Activated T-cell treated with anti-CD3 and anti-CD28 coated beads, Interleukin-2, amount 50 U/mL, for 72 hours (primary cell): ENCODE measurements at places on chromosomes 6 and 20.
A peak's percentile ranks its signal among the peaks of the same experiment; 100 is the strongest.

DNA sequence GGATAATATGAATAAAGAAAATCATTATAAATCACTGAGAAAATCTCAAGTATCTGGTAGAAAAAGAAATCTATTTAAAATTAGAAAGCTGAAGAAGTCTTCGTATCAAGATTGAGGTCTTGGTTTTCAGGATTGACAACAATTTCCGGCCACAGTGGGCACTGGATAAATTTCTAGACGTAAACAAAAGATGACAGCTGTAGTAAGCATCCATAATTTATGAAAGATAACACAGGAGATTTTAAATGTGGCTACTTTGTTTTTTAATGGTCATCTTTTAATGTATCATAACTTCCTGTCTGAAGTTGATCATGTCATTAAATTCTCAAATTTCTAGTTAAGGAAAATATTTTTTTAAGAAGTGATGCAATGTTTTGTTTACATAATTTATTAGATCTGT lies 444.2 kb downstream of the HTR1B start:
- no peak for DNase-seq

DNA sequence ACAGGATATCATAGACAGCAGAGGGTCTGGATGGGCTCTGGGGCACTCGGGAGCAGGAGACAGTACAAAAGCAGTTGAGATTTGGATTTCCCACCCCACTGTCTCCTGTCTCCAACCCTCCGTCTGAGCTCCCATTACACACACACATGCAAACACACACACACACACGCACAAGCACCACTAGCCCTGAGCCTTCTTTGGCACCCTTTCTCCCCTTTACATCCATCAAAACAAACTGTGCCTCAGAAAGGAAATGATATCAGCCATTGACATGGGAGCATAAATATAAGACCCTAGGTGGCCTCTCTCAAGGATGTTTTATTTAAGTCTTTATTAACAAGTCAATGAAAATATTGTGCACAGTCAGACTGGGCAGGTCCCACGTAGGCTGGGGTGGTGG lies 17.5 kb downstream of the TTBK1 start:
- DNase-seq, result no peak

- DNase-seq, result no peak
These were observed 39.1 kb upstream of the ME1 start for GRCh38 chr6:83470001-83470400.

GRCh38 chr6:64383277-64383676 lies 747.7 kb downstream of the PHF3 start:
- DNase-seq, result no peak

DNA sequence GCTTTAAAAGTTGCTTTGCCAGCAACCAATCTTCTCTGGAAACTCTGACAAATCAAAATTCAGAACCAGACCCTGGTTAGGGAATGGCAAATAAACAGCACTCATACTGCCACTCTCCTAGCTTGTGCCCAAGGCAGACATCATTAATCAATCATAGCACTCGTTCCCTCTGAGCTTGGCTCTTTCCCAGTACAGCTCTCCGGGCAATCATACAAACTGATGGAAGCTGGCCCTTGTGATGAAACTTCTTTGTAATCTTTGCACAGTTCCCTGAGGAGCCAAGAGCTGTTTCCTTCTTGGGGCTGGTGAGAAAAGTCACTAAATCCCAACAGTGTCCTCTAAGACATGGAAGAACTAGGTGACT lies 34.7 kb downstream of the KIAA1755 start:
- no peak for DNase-seq

GRCh38 chr6:169920359-169921020 lies 169.1 kb downstream of the ERMARD start:
- no peak for DNase-seq

DNA sequence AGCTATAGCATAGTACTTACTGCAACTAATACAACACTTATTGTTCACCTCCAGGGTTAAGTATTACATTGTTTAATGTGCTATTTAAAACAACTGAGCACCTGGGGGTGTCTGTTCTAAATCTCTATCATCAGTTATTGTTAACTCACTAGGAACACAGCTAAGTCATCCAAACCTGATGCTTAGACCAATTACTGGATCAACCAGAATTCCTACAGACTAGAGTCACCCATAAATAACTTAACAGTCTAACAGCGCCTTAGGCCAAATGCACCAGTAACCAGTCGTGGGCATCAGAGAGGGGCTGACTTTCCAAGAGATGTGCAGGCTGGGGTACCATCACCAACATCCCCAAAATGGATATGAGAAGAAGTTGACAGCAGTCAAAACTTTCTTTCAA lies 110.7 kb downstream of the ADTRP start:
- no peak for DNase-seq

- DNase-seq, result no peak
These were observed 174.9 kb downstream of the CD109 start for GRCh38 chr6:73870907-73871306.

DNA sequence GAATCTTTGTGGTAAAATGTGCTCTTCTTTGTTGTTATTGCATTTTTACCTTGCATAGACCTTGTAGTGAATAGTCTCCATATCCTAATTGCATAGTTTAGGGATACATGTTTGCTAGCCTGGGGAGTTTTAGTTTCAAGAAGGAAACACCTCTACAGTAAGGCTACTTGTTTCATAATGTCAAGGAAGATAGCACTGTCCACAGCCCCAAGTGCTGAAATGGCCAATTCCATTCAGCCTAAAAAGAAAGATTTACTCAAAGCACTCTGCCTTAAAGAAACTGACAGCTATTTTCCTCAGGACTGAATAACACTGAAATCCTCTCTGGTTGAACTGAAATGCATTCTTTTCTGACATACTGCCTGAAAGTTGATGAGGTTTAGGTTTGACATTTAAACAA lies 2.6 kb downstream of the HCRTR2 start:
- DNase-seq, result no peak

DNA sequence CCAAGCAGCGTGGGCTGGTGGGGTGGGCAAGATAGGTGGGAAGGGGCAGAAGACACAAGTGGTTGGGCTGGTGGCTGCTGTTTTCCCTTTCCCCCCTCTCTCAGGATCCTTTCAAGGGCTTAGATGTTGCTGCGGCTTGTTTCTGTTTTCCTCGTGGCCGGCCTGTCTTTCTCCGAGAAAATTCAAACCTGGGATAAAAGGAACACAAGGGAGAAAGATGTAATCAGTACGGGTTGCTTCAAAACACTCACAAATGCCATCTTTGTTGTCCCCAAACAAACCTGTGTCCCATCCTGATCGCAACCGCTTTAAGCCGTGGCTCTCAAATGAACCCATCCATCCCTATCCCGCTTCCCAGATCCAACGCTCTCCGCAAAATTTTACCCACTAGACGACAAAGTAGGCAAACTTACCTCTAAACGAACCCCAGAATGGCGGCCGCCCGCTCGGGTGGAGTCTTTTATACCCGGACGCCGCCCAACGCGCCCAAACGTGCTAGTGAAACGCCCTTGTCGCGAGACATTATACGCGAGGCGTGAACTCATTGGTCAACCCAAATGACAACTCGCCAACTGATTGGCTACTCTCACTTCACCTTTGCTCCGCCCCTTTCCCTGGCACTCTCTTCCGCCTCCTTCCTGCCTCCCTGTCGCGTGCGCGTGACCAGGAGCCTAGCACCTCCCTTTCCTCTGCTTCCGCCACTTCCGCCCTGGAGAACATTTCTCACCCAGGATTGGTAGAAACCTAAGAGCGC lies at the start of gene PPP1R10:
PPP1R10 (minus strand) TSS at position 433 of the 754 bp plus-strand sequence. CDS start 7,299 bp downstream, outside the sequence.
- DNase-seq, result peak; percentile 100

DNA sequence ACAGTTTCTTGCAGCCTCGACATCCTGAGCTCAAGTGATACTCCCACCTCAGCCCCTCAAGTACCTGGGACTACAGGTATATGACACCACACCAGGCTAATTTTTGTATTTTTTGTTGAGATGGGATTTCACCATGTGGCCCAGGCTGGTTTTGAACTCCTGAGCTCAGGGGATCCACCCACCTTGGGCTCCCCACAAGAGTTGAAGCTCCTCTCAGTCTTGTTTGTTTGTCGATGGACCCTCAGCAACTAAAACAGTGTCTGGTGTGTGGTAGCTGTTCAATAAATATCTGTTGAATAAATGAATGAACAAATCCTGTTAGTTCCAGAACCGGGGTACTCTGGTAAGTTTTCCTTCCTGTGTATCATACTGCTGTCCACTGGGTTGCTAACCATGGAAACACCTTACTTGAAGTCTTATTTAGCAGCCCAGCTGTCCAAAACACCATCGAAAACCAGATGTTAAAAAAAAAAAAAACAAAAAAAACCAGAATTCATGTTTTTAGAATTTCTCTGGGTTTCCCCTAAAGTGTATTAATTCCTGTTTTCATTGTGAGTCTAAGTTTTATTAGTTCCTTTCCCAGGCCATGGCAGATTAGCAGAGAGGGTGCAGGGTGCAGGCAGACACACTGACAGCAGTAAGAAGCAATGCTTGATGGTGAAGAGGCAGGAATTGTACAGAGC lies 7.8 kb upstream of the EZR start:
- DNase-seq, result no peak

GRCh38 chr6:148235446-148235845 lies 107.2 kb upstream of the SASH1 start:
- no peak for DNase-seq

- no peak for DNase-seq
These were observed 180.1 kb upstream of the SOX4 start for GRCh38 chr6:21413428-21413827.

- DNase-seq, result no peak
These were observed 70.9 kb downstream of the SCAND1 start for GRCh38 chr20:35883336-35883777.

DNA sequence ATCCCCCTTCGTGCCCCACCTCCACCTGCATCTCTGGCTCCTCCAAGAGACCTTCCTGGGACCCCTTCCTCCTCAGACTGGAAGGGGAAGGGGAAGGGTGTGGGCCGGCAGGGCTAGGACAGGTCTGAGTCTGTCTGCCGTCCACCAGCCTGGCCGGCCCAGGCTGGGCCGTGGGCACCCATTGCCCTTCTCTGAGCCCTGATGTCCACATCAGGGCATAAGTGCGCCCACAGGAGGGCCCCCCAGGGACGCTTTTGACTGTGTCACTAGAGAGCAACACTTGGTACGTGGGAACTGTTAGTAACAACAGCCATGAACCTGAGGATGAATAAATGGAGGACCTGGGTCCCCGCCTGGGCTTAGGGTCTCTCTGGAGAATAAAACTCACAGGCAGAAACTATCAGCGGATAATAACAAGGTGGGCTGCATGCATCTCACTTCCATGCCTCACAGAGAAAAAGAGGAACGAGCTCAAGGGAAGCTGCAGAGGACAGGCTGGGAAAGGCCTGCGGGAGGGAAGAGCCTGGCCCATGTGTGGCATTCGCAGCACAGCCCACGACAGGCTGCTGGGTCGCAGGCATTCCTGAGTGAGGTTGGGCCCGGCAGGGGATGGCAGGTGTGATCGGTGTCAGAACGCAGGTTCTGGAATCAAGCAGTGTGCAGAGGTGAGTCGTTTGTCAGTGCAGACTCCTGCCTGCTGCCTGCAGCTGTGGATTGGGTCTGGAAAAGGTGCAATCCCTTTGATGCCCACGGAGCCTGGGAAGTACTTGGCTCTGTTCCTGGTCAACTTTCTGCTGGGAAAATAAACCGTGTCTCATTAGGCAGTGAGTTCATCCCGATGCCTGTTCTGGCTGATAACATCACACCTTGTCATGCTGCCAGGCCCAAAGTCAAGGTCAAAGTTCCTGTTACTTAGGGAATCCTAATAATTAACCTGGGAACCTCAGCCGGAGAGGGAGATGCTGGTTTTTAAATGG lies 60.9 kb downstream of the BCAS4 start:
- no peak for DNase-seq

- DNase-seq, result no peak
These were observed 64.2 kb upstream of the MAP3K4 start for GRCh38 chr6:160927416-160927815.

DNA sequence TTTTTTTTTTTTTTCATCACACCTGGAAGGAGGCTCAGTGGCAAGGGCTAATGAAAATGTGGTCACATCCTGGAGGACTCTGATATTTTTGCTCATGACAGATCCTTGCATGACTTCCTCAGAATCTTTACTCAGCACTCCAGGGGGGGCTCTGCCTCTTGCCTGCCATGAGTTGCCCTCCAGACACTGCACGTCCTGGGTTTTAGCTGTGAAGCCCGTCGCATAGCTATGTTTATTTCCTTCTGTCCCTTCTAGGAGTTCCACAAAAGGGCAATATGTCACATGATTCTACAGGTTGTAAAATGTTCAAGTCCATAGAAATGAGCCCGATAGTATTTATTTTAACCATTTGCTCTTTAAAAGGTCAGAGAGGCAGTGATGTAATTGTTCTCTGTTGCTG lies 18.2 kb downstream of the MAS1 start:
- DNase-seq, result no peak

- DNase-seq, result no peak
These were observed 21.2 kb downstream of the SNPH start for GRCh38 chr20:1287306-1287705.

DNA sequence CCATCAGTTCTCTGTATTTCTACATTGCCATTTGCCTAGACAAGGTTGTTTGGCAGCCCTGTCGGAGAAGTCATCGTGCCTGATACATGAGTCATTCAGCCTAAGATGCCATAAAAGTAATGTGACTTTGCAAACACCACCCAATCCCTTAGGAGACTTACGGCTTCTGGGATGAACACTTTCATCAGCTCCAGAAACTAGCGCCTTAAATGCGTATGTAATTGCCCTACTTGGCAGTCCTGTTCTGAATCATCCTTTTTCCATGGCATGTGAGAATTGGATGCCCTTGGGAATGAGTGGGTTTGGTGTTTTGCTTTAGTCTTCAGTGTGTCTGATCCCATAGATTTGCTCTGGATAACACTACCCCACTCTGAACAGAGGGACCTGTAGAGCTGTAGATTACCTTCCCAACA lies 158.5 kb downstream of the SASH1 start:
- no peak for DNase-seq

GRCh38 chr6:71468841-71469700 lies 180.5 kb downstream of the OGFRL1 start:
- DNase-seq, result no peak

DNA sequence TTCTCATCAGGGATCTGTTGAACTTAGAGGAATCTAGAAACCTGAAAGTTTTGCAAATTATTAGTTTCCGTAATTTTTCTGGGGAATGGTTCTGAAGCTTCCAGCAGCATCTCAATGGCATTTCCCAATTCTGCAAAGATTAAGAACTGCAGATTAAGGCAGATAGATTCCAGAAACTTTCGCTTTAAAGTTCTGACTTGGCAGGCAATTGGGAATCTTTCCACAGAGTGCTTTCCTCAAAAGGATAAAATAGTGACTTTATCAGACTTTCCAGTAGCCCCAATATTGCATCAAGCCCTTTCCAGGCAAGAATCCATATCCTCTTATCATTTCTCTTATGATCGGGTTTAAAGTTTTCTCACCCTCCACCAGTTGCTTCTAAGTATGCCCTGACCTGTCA lies 261.1 kb downstream of the FNDC1 start:
- DNase-seq, result no peak

- no peak for DNase-seq
These were observed 3.2 kb downstream of the TFB1M start for GRCh38 chr6:155311086-155311485.

- no peak for DNase-seq
These were observed 279.6 kb downstream of the NRN1 start for GRCh38 chr6:5726976-5727718.
